Right ventricle myocardium superior (tissue), 1 donor: ENCODE measurements at places on chromosomes 11 and 22.

DNA sequence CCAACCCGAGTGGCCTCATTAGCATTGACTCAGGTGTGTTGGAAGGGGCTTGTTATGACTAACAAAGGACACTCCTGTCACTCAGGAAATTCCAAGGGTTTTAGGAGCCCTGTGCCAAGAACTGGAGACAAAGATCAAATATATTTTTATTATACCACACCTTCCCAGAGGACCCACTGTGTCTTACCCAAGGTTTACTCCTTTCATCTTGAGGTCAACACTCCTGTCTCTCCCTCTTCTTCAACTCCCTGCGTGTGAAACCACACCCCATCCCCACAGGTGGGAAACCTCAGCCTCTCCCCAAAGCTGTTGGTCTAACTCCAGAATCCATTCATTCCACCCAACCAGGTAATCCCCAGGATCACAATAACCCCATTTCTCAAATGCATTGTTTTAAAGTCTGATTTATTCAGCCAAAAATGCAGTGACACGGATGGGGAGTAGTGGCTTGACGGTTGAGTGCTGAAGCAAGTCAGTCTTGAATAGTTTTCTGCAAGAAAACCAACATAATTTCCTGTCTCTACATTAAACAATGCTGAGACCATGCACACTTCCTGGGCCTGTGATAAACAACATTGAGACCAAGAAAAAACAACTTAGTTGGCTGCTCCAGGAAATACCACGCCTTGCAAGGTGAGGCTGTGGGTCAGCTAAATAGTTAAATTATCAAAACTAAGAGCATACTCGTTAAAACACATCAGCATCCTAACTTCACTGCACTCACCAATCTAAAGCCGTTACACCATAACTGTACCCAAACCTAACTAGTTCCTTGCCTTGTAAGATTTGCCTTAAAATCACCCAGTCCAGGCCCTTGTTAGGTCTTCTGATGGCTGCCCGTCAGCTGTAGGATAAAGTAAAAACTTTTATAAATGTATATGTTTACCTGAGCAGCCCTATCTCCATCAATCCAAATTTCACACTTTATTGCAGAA lies 38.5 kb upstream of the SPON1 start:
- no peak for DNase-seq

- DNase-seq = no peak
Observed at GRCh38 chr11:17782145-17782544, 47.6 kb downstream of the KCNC1 start.

DNA sequence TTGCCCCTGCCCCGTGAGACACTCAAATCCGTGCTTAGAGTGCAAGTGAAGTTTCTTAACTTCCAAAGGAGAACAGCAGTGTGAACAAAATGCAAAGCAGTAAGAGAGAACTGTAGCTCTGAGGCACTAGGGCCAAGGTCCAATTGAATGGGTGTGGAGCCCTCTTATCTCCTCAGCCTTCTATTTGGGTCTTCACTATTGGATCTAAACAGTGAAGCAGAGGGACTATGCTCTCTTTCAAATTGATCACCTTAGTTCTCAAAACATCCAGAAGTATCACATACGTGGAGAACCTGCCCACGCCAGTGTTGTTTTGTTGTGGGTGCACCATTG lies 49.6 kb downstream of the C22orf31 start:
- no peak for DNase-seq

- no peak for DNase-seq
Observed at GRCh38 chr11:2976294-2977063, 15.7 kb downstream of the NAP1L4 start.

DNA sequence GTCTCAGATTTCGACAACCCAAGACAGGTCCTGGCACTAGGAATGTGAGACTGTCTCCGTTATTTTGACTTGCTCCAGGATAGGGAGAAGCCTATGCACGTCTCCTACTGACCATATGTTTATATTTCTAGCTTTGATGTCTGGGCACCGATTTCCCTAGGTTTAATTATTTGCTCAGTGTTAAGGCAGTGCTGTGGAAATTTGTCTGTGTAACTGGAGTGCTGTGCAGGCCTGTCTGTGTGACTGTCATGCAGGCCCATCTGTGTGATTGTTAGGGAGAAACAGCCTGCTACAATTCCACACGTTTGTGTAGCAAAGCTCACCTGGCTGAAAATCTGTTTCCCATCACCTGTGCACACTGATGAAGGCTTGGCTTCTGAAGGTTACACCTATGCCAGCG lies 29.6 kb upstream of the HSPA8 start:
- DNase-seq = no peak
